Naive B cell (primary cell): ENCODE measurements at places on chromosomes 7 and 10.

- DNase-seq: no peak
Measured at GRCh38 chr10:4865945-4866661, 40.1 kb downstream of the AKR1E2 start.

DNA sequence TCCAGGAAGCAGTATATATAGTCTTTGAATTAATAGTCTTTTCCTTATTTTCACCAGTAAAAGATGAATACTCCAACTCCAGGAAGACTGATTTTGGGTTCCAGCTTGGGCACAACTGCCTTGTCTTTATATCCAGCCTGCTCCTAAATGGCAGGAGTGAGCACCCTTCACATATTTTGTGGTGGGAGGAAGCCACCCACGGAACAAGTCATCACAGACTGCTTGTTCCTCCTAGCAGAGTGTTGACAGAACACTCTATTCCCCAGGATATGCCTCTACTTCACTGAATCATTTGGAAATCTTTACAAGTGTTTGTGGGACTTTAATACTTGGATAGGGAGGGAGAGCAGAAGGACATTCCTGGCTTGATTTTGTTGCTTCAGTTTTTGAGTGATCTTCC, 31.7 kb downstream of the ITPRID1 start:
- DNase-seq: no peak

GRCh38 chr10:101818872-101819633, 809 bp upstream of the OGA start:
- DNase-seq: no peak

- no peak for DNase-seq
Measured at GRCh38 chr7:30649717-30650420, 32.4 kb downstream of the CRHR2 start.

DNA sequence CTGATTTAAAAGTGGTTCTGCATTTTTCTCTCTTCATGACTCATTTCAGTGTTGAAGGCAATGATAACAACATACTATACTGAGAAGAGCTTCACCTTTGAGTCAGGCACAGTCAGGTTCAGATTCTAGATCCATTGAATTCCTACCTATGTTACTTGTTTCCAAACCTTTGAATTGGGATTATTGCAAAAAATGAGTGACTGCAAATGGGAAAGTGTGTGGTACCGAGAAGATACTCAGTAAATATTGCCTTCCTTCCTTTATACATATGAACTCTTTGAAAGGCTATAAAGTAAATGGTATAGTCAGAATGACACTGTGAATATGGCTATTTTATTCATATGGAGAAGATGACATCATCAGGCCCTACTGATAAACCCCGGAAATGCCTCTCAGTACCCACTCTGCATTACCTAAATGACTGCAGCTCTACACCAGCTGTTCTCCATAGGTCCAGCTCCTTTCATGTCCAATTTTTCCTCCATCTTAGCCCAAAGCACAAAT, 66.7 kb upstream of the FGL2 start:
- DNase-seq: no peak

DNA sequence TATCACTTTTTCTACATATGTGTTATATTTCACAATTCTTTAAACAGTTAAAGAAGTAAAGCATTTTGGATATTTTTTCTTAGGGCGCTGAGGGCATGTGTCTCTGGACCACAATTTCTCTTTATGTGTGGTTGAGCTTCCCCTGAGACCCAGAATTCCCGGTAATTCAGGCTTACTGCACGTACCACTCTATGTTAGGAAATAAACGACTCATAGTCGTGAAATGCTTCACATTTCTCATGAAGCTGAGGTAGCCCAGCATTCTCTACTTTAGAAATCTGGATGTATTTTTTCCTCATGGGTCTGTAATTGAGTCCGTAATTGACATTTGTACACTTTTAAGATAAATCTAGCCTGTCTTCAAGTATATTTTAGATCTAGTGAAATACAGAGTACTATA, 170.6 kb downstream of the FZD1 start:
- DNase-seq: no peak

DNA sequence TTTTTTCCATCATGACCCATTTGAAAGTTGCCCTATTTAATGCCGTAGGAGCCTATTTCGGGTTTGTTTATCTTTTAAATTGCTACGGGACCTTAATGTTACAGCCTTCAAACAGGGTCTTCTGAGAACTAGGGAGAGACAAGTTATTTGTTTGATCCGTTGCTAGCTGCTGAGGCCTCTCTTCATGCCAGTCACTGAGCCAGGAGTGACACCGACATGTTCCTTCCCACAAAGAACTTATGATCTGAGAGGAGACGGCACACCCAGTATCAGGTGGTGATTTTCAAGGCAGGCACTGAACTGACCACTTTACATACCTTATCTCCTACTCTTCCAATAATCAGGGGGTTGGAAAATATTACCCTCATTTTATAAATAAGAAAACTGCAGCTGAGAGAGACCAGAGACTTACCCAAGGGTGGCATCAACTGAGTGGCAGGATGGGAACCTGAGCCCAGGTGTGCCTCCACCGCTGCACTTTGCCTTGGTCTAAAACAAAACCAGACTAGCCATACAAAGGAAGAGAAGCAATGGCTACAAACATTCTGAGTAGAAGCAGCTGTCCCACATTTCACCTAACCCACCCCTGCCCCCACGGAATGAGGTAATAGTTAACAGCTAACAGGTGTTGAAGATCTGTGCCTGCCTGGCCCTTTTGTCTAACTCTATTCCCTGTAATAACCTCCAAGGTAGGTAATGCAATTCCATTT, 40.5 kb downstream of the PPP1R3C start:
- no peak for DNase-seq

DNA sequence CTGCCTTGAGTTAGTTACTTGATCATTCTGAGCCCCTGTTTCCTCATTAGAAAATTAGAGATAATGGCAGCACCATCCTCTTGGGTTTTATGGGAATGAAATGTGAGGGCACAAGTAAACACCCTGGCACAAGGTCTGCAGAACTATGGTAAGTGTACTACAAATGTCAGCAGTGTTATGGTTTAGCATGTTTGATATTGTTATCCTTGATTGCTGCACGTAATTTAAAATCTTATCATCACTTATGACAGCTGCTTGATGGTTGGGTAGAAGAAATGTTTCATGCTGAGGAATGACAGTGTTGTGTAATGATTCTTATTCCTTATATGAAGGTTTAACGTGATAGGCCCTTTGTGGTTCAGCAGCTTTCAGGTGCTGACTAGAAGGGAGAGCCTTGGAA, 134.3 kb downstream of the KAT6B start:
- no peak for DNase-seq

GRCh38 chr10:31770307-31770902, 158.2 kb downstream of the ARHGAP12 start:
- peak; percentile 51 for DNase-seq

GRCh38 chr7:132291481-132291880, 284.8 kb downstream of the PLXNA4 start:
- DNase-seq: no peak

DNA sequence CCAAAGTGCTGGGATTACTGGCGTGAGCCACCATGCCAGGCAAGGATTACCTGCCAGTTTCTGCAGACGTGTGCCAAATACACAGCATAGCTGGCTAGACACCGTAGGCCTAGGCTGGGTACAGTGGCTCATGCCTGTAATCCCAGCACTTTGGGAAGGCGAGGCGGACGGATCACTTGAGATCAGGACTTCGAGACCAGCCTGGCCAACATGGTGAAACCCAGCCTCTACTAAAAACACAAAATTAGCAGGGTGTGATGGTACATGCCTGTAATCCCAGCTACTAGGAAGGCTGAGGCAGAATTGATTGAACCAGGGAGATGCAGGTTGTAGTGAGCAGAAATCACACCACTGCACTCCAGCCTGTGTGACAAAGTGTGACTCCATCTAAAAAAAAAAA, 868 bp downstream of the RFC2 start:
- no peak for DNase-seq
